ENCODE measurements at places on chromosomes 2 and 18.

GRCh38 chr2:232299084-232299483 is 79.5 kb upstream of the ALPP start:
- no peak for DNase-seq

DNA sequence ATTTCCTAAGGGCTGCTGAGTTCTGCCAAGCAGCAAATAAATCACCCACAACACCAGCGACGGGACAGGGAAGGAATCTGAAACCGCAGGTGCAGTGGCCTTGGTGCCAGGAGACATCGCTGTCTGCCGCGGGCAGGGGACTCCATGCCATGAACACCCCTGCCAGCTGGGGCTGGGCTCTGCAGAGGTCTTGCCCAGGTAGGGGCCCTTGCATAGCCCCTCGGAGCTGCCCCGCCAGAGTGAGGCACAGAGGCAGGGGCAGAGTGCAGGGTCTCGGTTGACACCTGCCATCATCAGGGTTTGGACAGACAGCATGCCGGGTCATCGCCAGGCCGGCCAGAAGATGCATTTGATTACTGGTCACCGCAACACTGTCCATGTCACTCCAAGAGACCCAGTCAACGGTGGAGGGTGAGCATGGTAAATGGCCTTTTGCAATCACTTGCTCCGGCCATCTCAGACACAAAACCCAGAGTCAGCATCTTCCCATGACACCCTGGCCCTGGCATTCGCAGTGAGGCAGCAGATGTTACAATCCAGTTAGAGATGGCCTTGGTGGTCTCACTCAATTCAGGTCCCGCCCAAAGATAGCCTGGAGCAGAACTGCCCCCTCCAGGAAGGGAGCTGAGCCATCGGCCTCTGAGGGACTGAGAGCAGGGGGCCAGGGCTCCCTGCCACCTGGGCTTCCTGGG is 255.4 kb downstream of the NDUFA10 start:
- no peak for DNase-seq

- DNase-seq, result no peak
Measured at GRCh38 chr2:226564667-226565066, 235.0 kb downstream of the IRS1 start.

DNA sequence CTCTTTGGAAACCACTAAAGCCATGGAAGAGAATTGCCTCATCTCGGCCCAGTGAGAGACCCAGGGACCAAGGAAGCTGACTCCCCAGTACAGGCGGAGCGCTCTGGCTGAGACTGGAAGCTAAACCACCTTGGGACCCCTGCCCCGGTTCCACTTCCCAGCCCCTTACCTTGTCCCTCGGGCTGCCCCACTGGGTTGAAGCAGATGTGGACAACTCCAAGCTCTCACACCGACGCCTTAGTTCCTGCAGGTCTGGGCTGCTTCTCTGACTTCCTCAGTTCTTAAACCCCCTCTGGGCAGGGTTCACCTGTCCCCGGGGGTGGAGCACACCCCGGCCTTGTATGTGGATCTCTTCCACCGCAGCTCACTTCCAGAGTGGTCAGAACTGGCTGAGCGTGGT is 266.2 kb downstream of the PHLPP1 start:
- DNase-seq, result no peak

- no peak for DNase-seq
Measured at GRCh38 chr2:97993926-97994325, 1.8 kb downstream of the TMEM131 start.

DNA sequence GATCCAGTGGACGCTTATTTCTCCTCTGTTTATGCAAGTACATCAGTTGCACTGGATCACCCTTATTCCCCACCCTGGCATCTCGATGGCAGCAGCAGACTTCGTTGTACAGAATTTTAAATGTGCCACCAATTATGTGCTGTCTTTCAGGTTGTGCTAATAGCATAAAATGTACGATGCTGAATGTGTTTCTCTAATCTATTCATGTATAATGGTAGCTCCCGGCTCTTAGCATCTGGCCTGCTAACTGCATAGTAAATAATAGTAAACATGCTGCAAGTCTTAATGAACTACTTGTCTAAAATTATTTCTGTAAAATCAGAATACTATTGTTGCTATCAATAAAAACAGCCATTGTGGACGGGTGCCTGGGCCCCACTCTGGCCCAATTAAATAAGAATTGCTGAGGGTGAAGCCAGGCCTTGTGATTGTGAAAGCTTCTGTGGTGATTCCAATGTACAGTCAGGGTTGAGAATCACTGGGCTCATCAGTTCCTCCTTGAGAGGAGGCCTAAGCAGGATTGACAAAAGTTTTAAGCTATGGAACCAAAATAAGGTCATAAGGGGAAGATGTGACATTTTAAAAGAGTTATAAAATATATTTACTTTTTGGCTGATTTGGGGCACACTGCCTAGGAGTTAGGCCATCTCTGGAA is 14.4 kb upstream of the MYO3B start:
- DNase-seq, result no peak

GRCh38 chr2:232018181-232018580 is 56.7 kb downstream of the DIS3L2 start:
- DNase-seq, result no peak

- DNase-seq, result no peak
Measured at GRCh38 chr2:162382278-162382677, 38.3 kb downstream of the GCA start.

DNA sequence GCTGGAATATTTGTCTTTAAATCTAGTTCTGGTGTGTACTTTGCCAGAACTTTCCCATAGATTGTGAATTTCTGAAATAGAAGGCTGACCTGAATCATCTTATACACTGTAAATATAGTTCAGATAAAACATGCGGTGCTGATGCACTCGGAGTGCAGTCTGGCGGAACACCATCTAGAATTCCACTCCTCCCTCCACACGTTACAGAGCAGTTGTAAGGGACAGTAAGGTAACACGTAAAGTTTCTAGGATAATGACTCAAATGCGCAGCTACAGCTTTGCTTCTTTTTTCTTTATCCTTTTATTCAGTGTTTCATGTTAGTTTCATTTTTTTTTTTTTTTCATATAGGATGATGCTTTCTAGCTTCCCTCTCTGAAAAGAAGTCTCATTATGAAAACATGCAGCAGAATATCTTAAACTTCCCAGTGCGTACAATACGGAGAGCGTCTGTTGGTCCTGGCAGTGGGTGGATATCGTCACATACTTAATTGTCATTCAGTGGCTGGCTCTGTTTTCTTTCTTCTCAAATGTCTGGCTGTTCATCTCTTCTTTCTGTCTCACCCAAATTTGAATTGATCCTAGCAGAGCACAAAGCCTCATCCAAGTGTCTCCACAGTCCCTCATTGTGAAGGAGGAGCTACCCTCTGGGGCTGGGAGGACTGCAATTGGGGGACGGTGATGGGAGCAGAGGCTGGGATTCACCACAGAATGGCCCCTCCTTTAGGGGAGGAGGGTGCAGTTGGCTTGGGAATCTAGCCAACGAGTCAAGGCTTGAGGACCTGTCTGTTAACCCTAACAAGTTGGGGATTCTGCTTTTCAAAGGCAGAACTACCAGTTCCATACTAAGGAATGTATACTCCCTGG is 138.8 kb downstream of the MYT1L start:
- no peak for DNase-seq

- no peak for DNase-seq
Measured at GRCh38 chr2:11899264-11899818, 152.9 kb downstream of the LPIN1 start.

DNA sequence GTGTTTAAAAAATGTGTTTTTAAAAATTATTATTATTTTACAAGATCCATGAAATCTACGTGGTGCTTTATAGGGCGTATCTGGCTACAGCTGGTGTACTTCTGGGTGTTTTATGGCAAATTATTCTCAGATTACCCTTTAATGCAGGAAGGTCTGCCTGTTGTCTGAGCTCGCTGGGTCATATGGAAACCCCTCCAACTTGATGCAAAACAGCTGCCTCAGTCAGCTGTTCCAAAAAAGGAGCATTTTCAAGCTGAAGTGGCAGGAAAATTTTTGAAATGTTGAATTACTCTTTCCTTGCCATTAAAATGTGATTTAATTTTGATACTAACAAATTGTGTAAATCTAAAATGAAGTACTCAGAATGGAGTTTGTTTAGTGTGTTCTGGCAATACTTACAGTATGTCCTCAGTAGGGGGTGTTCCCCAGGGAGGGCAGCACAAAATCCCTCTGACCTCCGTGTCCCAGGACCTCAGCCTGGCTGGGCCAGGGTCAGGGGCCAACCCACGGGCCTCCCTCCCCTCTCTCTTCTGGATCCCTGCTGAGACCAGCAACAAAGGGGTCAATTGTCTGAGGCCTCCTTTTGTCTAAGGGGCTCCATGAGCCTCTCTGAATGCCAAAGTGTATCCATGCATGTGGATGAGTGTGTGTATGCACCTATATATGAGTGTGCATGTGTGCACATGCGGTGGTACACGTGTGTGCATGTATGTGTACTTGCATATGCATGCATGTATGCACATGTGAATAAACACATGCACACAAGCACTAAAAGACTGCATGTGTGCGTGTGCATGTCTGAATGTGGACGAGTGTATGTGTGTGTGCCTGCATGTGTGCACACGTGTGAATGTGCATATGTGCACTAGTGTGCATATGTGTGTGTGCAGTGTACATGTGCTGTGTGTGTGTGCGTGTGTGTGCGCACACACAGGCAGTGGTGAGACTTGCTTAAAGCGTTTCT is 105.4 kb downstream of the ACOXL start:
- no peak for DNase-seq

DNA sequence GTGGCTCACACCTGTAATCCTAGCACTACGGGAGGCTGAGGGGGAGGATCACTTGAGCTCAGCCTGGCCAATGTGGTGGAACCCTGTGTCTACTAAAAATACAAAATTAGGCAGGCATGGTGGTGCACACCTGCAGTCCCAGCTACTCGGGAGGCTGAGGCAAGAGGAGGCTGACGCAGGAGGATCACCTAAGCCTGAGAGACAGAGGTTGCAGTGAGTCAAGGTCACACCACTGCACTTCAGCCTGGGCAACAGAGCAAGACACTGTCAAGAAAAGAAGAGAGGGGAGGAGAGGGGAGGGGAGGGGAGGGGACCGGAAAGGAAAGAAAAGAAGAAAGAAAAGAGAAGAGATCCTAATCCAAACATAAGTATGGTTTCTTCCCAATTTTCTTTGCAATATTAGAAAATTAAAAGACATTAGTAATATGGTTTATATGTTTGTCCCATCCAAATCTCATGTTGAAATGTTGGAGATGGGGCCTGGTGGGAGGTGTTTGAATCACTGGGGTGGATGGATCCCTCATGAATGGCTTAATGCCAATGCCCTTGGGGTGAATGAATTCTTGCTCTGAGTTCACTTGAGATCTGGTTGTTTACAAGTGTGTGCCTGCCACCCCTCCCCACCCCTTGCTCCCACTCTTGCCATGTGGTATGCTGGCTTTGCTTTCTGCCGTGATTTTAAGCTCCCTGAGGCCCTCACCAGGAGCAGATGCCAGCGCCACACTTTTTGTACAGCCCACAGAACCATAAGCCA is 50.7 kb downstream of the TRIP12 start:
- DNase-seq, result no peak

DNA sequence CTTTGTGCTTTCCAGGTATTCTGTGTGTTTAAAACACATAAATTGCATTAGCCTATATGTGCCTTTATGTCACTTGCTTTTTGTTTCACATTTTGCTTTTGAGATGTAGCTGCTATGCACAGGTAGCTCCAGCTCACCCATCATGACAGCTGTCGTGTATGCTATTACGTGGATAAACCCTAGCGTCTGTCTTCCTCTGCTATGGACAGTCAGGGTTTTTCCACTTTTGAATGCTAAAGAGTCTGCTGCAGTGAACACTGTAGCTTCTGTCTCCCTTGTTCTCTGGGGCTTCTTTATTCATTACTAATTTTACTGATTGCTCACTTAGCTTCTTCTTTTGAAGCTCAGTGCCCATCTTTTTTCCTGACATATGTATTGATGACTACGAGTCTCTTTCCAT is 24.7 kb upstream of the MBP start:
- no peak for DNase-seq

DNA sequence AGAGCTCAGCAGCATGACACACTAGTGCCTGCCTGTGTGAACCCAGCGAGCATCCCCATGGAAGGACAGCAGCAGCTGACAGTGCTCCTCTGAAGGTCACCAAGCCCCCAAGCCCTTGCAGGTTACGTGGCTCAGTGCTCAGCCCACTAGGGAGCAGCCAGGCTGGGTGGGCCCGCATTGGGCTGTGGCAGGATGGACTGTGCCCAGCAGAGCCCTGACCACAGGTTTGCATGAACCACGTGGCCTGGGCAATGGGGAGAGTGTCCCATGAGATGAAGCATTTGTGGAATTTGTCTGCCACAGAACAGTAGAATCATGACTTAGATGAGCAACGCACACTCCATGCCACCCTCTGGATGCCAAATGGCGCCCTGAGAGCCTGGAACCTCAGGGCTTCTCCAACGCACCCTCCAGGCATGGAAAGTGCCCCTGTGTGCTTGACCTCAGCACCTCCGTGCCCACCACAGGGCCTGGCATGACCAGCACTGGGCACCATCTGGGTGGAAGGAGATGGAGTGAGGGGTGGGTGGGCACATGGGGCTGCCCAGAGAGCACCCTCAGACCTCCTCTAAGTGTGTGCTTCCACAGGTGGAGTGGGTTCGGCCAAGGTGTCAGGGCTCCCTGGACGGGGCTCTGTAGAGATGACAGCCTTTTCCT is 216.1 kb upstream of the RAB6C start:
- no peak for DNase-seq

- DNase-seq, result no peak
Measured at GRCh38 chr2:203739351-203739750, 32.9 kb downstream of the CD28 start.

GRCh38 chr2:12428324-12428723 is 288.4 kb upstream of the TRIB2 start:
- DNase-seq, result no peak

Measured in T-helper 9 cell (primary cell).